ENCODE measurements at places on chromosomes 11 and 22.
A peak's percentile ranks its signal among the peaks of the same experiment; 100 is the strongest.

GRCh38 chr11:41675205-41675604, 215.8 kb upstream of the LRRC4C start:
- DNase-seq, result no peak

DNA sequence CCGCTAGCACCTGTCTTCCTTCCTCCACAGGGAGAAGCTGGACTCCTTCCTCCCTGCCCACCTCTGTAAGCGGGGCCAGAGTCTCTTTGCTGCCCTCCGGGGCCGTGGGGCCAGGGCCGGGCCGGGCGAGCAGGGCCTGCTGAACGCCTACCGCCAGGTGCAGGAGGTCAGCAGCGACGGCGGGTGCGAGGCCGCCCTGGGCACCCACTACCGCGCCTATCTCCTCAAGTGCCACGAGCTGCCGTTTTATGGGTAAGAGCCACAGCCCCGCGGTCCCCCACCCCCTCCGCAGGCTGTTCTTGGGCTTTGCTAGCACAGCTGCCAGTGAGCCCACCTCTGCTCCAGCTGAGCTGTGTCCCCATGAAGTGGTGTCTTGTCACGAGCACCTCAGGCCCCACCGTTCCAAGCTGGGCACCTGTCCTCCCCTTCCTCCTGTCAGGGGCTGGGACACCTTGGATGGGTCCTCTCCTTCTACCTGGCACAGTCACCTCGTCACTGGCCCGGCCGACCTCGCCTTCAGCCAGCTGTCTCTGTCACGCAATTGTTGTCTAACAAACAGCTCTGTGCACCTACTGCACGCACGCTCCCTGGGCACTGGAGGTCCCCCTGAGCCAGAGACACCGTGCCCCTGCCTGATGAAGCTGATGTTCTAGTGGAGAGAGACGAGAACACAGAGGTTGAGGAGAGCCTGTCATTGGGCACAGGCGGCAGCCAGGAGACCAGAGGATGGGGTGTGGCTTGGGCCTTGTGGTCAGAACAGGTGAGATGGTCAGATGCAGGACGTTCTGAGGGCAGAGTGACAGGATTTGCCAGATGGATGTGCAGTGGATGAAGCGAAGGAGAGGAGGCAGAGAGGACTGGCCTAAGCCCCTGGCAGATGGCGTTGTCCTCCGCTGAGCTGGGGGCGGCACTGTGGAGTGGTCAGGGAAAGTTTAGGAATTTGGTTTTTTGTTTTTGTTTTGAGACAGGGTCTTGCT, 10.6 kb downstream of the FRMD8 start:
- DNase-seq, result no peak

DNA sequence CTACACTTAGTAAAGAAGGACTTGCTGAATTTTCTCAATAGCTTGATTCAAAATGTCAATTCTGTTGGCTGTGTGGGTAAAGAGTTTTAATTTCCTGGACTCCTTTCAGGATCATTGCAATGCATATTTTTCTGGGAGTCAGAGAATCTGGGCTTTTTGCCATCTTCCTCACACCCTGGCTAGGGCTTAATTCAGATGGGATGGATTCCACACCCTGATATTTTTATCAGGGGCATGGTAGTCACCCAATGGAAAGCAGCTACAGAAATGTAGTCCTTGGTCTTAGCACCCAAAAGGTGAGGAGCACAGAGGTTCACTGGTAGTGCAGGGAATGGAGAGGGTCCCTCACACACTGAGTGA, 79.3 kb downstream of the SGSM3 start:
- DNase-seq, result no peak

DNA sequence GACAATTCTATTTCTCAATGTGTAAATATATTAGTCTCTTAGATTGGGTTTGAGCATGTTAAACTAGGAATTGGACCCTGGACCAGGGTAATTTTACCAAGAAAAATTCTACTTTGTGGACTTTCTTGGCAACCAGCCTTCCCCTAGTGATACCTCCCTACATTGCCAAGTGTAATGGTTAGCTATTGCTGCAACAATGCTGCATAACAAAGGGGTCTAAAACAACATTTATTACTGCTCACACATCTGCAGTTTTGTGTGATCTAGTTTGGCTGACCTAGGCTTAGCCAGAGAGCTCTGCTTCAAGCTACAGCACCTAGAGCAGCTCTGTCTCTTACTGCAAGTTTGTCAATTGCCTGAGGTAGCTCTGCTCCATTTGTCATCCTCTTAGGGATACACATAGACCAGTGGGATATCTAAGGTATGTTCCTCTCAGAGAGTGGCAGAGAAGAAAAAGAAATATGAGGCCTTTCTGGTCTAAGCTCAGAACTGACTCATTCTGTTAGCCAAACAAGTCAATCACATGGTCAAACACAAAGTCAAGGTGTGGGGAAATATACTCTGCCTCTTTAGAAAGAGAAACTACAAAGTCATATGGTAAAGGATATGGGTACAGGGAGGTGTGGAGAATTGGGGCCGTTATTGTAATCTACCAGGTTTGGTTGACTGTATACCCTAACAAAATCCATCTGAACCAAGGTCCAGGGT, 2.0 kb upstream of the LAYN start:
- no peak for DNase-seq

- DNase-seq, result no peak
Measured at GRCh38 chr22:36387709-36387958, 133 bp downstream of the MYH9 start.

GRCh38 chr11:73173755-73174494, 31.8 kb upstream of the FCHSD2 start:
- DNase-seq, result no peak

DNA sequence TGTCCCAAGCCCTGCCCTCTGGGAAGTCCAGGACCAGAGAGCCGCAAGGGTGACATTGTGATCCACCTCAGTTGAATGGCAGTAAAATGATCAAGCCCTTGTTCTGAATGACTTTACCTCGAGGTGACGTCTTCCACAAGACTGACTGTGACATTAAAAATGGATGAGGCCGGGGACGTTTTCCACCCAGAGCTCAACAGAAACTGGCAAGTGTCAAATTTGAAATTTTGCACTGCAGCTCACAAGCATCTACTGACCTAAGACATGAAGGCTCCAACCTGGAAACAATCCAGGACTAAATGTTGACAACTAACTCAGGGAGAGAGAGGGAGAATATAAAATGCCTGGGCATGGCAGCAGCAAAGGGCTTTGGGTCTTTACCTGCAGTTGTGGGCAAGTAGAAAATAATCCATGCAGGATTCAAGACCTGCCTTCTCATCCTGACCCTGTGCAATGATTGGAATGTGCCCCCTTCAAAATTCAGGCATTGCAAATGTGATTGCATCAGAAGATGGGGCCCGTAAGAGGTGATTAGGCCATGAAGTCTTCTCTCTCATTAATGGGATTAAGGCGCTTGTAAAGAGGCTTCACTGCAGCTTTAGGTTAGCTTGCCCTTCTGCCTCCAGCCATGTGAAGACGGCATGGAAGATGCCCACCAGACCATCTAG, 33.6 kb upstream of the CLMP start:
- no peak for DNase-seq

DNA sequence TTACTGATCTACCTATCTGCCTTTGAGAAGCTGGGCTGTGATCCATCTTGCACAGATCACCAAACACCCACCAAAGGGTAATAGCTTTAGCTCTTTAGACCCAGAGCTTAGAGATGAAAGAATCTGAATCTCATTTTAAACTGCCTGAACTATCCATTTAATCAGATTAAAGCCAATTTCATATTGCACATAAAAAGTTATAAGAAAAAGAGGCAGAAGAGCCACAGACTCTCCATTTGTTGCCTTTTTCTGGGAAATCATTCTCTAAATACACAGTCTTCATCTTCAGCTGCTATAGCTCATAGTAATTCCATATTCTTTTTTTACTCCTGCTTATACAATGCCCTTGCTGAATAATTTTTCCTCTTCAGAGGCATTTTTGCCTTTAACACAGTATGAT, 271.2 kb downstream of the DLG2 start:
- no peak for DNase-seq

- no peak for DNase-seq
Measured at GRCh38 chr11:57223601-57224000, 13.4 kb downstream of the APLNR start.

GRCh38 chr22:16968218-16968595, 39.8 kb downstream of the GAB4 start:
- no peak for DNase-seq

DNA sequence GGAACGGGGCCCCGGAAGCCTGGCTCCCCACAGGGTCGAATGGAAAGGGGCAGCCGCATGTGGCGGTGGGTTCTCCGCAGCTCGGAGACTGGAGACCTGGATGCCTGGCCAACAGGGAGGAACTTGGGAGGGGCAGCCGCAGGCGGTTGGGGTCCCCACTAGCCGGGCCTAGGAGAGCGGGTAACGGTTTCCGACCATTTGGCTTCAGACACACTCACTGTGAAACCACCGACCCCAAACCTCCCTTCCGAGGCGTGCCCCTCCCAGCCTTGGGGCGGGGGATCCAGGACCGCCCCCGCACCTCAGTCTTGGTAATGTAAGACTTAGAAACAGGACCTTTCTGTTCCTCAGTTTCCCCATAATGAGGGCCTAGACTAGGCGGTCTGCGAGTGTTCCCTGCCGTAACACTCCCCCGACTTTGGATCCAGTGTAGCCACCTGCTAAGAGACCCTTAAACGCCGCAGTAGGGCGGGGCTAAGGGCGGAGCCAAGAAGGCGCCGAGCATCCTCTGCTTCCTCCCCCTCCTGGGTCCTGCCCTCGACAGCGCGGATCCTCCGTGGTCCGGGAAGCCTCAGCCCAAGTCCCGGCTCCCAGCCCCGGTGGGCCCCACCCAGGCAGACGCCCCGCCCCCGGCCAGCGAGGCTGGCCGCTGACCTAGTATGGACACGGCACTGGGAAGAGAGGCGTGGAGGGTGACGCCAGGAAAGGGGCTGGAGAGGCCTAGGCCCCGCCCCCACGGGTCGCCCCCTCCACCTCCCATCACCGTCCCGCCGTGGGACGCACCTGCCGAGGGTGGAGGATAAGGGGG, 1.8 kb upstream of the RASGRP2 start:
- peak; percentile 91 for DNase-seq

- peak; percentile 26 for DNase-seq
Measured at GRCh38 chr22:39214383-39215069, 30.3 kb downstream of the PDGFB start.

DNA sequence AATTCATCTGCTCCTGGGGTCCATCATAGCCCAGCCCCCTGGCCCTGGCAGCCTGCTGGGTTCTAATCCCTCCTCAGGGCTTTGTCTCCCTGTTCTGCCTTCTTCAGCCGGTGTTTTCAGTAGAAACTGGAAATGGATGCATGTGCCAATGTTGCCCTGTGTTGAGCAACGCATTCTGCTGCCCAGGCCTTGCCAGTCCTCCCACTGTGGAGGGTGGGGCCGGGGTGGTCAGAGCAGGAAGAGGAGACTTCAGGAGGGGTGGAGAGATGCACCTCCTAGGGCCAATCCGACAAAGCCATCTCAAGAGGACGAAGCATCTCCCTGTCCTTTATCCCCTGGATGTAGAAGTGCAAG, 27.6 kb upstream of the ZBTB16 start:
- DNase-seq, result no peak

DNA sequence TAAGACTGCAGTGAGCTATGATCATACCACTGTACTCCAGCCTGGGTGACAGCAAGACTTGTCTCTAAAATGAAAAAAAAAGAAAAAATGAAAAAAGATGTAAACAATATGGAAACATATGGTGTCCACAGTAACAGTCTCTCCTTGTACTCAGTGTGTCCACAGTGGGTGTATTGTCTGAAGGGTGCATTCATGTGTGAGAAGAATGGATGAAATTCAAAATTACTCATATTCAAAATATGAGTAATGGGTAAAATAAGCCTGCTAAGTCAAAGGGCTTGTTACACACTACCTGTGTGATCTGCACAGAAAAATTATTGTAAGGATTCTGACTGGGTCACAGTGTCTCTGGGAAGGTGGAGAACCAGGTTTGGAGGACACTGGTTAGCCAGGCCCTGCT, 26.9 kb downstream of the PPFIA1 start:
- DNase-seq, result no peak

- DNase-seq, result no peak
Measured at GRCh38 chr11:133895551-133895950, 50.2 kb upstream of the SPATA19 start.

DNA sequence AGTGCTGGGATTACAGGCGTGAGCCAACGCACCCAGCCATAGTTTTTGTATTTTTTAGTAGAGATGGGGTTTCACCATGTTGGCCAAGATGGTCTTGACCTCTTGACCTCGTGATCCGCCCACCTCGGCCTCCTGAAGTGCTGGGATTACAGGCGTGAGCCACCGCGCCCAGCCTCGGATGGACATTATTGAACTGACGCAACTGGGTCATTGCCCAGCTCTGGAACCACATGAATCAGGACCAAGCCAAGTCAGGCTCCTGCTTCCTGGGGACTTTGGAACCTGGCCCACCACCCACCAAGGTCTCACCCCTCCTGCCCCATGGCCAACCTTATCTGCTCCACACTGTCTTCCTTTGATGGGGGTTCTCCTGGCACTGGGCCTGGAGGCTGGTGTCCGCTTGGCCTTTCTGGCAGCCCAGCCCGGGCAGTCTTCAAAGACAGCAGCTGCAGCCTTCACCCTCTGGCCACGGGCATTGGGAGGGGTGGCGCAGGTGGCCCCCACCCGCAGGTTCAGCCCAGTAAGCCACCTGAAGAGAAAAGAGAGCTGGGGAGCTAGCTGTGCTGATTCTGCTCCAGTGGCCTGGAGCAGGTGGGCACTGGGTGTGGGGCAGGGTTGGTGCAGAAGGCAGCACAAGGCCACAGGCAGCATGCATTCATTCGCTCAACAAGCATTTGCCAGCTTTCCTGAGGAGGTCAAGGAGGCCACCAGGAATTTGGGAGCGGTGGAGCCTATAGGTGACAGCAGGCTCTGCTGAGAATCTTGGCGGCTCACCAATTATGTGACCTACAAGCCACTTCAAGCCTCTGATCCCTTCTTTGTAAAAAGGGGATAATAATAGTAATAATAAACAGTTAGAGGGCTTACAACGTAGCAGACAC, 5.7 kb downstream of the CHADL start:
- no peak for DNase-seq

DNA sequence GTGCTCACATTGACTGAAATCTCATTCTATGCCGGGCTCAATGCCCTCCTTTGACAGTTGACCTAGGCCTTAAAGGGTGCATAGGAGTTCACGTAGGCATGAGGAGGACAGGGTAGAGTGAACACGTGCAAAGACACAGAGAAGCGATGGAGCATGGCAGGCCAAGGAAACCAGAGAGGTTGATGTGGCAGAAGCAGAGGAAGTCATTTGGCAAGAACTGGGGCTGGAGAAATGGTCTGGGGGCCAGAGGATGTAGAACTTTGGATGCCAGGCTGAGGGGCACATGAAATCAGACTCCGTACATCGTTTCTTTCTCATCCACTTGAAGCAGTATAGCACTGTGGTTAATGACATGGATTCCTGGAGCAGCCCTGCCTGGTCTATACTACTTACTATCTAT, 13.6 kb upstream of the ABCC8 start:
- DNase-seq, result no peak

GRCh38 chr11:114816791-114817190, 138.5 kb downstream of the NXPE2 start:
- DNase-seq, result no peak
